ENCODE measurements at places on chromosomes 6 and 20.

DNA sequence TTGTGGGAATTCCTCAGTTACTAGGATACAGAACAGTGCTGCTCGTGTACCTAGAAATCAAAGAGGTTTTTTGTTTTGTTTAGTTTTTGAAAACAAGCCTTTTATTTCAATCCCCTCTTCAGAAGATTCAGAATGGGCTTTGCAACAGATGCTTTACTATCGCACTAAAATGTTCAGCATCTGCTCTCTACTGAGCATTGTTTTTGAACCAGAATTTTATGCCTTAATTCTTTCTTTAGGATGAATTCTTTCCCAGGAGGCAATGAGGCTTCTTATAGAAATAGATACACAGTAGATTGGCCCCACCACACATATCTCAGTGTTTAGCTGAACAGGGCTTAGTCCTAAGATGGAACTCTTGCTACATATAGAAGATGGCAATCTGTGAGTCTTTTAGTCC, 95.9 kb upstream of the SPACA1 start:
- no peak for DNase-seq

GRCh38 chr6:21078497-21078896, 515.1 kb upstream of the SOX4 start:
- no peak for DNase-seq

DNA sequence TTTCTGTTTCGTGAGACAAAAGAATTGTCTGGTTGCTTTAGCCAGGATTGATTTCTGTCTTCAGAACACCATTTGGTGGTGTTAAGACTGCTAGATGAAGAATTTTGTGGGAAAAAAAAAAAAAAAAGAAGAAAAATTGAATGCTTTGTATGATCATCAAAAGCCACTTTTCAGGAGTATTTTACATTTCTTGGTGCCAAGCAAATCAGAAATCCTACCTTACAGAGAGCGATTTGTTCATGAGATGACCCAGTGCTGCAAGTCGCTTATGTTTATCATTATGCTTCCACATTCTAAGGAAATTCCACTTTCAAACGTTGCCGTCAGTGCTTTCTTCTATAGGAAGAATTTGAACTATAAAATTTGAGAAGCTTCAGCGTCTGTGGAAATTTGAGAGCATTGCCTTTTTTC, 228.7 kb downstream of the BCKDHB start:
- no peak for DNase-seq

DNA sequence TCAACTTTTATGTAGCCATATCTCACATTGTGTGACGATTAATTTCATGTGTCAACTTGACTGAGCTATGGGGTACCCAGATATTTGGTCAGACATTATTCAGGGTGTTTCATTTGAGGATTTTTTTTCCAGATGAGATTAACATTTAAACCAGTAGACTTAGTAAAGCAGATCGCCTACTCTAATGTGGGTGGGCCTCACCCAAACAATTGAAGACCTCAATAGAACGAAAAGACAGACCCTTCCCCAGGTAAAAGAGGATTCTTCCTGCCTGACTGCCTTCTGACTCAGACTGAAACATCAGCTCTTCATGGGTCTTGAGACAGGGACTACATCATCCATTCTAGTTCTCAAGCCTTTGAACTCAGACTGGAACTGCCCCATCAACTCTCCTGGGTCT, 231.7 kb upstream of the SASH1 start:
- DNase-seq, result no peak

- no peak for DNase-seq
Observed at GRCh38 chr6:138673346-138674014, 100.1 kb upstream of the CCDC28A start.

DNA sequence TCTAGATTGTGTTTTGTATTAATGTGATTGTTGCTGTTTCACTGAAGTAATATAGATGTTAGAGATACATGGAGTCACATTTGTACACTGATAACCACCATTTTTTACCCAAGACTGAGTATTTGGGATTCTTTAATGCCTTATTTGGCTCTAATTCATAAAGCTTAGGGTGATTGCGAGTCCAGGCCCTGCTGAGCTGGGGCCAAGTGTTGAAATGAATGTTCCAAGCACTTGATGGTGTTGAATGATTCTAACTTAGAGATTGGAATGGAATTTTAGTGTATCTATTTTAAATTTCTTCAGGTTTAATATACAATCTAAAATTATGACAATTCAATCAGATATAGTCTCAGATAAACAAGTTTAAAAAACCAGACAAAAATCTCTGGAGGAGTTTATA, 329.4 kb upstream of the SLC35B3 start:
- DNase-seq, result no peak

DNA sequence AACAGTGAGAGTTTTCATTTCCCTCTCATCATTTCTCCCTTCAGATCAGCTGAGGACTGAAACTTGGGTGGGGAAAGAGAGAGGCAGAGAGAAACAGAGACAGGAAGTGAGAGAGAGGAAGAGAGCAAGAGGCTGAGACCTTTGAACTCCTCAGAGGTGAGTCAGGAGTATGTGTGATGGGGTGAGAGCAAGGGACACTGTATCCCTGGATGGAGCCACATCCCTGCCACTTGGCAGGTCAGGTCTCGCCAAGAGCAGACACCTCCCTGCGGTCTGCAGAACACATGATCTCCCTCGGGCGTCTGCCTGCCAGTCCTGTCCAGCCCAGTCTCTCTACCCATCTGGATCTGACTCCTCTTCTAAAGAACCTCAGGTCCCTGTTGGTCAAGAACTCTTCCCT, 62.7 kb upstream of the SYNDIG1 start:
- DNase-seq, result no peak

DNA sequence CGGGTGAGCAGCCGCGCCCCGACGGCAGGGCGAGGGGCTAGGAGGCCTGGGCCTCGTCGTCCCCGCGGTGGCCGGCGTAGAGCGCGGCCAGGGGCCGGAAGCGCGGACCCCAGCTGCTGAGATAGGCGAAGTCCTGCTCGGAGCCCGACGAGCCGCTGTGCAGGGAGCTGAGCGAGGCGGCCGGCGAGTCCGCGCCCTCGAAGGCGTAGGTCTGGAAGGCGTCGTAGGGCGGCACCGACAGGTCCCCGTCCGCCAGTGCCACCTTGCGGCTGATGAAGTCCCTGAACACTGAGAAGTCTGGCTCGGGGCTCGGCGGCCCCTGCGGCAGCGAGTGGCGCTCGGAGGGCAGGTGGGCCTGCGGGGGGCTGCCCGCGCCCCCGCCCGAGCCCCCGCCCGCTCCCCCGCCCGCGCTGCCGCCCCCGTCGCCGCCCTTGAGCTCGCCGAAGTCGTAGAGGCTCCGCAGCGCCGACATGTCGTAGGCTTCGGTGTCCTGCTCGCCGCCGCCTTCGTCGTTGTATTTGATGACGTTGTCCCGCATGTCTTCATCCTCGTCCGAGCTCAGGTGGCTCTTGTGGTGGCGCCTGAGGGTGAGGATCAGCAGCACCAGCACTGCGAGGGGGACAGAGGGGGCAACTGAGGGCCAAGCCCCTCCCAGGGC, 56.5 kb downstream of the CD40 start:
- no peak for DNase-seq

DNA sequence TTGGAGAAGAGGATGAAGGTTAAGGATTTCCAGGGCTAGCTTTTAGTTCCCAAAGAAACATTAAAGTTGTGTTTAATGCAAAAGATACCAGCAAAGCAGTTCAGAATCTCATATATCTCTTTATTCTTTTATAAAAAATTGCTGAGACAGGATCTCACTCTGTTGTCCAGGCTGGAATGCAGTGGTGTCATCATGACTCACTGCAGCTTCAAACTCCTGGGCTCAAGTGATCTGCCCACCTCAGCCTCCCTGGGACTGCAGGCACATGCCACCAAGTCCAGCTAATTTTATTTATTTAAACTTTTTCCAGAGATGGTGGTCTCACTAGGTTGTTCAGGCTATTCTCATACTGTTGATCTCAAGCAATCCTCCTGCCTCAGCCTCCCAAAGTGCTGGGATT, 41.1 kb upstream of the CAP2 start:
- DNase-seq, result no peak

GRCh38 chr6:117837261-117837660, 69.8 kb upstream of the SLC35F1 start:
- DNase-seq, result no peak

- DNase-seq, result peak; percentile 17
Observed at GRCh38 chr6:7911345-7911725, 747 bp upstream of the TXNDC5 start.

DNA sequence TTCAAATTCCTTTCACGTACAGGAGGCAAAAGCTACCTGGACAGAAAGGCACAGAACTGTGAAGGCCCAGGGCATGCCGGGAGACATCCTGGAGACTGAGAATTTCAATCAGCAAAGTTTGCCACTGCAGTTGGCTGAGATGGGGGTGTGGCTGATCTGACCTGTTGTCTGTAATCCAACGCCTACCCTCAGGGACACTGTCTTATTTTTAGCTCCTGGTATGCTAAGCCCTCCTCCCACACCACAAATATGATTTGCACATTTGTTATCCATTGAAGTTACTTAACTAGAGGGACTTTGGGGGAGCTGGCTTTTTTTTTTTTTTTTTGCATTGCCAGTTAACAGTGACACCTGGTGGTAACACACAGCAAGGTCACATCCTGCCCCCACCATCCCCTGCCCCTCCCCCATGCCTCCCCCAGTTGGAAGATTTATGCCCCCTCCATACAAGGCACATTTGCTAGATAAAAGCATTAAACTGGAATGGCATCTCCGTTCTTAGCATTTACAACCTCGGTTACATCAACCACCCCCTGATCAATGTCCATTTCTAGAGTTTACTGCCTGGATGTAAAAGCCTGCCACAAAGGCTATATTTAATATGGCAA, 40.4 kb downstream of the TTI1 start:
- DNase-seq, result no peak

GRCh38 chr6:97572943-97573342, 289.9 kb upstream of the MMS22L start:
- DNase-seq, result no peak

GRCh38 chr6:14656649-14657048, 539.1 kb downstream of the CD83 start:
- DNase-seq, result no peak

DNA sequence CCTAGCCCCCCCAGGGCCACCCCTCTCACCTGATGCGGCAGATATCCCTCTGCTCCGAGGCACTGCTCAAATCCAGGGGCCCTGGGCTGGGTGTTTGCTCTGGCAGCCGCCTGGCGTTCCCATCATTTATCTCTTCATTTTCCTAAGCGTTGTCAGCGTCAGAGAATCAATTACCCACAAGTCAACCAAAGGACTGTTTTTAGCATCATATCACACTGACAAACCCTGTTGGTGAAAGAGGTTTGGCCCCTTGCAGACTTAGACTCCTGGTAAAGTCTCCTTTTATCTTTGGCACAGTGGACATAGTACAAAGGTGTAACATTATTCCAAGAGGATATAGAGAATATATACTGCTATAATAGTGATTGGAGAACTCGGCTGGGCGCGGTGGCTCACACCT, at the start of gene GHRH:
Gene GHRH, minus strand, starts transcription at position 101 of the 400 bp plus-strand sequence. CDS start 4,925 bp downstream, outside the sequence.
- DNase-seq, result no peak

DNA sequence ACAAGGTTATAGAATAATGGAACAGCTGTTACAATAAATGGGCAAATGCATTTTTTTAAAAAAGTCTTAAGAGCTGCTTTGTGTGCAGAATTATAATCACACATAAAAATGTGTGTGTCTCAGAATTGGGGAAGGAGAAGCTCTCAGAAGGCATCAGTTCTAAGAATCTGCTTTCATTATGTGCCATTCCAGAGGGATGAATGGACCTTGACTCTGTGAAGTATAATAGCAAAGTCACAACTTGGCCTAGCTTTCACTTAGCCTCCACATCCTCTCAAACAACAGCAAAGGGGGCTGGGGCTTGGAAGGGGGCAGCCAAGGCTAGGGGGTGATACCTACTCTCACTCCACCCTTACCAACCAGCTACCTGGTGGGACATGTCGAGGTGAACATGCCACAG, 265.0 kb downstream of the CDC5L start:
- no peak for DNase-seq

DNA sequence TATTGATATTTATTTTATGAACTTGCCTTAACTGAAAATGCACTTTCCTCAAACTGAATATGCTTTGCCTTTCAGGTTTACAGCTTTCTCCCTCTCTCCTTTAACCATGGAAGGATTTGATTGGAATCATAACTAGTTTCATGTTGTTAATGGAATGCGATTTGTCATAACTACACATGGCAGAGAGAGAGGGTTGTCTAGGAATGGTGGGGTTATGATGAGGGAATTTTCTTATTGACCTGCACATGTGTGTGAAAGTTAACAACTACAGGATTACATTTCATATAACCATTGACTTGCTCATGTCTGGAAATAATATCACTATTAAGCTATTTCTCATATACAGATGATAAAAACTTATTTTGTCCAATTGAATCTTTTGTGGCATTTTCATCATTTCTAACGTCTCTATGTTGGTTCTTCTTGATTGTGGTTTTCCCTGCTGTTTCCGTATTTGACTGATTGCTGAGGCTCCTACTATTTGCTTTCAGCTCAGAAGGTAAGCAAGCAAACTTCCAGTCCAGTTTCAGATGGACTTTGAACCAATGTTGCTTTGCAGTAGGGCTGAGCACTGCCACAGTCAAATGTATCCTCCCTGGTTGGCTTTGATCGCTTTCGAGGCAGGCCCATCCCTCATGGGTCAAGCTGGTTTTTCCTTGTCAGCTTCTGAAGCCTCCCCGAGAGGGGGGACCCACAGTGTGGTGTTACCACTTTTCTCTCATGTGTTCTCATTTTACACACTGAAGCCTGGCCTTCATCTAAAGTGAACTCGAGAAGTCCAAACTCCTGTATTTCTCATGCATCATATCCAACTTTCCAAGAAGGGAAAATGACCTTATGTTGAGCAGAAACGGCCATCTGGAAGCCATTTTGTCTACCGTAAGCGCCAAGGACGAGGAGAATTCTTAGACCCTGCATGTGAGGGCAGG, 7.6 kb upstream of the CCN2 start:
- DNase-seq, result no peak

DNA sequence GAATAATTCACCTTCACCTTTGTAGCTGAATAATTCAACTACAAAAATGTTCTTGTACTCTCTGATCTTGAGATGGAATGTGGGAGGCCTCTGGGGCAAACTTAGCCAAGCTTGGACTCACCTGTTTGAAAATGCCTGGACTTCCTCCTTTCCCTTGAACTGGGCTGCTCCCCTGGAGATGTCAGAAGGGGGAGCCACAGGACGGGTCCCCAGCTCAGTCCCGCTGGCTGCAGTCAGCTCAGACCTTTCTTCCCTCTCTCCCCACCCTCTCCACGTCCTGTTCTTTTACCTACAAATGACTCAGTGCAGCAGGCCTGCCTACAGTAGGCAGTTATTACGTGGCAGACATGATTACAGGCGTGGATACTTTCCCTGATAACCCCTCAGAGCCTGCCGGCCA, 131.5 kb upstream of the RALGAPA2 start:
- no peak for DNase-seq
